ENCODE measurements at places on chromosomes 1 and 21.

DNA sequence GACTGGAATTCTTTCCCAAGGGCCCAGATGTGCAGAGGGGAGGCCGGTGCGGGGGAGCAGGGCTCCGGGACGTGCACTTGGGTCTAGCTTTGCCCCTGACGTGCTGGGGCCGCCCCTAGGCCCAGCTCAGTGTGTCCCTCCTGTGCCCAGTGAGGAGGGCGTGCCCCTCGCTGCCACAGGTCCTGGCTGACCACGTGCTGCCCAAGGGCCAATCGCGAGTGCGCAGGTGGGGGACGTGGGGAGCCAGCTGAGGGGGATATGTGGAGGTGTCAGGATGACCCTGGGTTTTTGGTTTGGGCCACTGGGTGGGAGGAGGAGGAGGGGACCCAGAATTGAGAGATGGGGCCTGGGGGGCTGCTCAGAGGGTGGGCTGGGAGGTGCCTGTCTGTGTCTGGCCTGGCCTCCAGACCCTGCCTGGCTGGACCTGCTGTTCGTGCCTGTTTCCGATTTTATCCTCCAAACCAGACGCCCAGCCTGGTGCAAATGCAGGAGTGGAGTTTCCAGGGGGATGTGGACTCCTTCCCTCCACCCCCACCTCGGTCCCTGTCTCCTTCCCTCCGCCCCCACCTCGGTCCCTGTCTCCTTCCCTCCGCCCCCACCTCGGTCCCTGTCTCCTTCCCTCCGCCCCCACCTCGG lies 6.1 kb upstream of the RNF223 start:
- peak; percentile 26 for DNase-seq

GRCh38 chr1:197130677-197131304 lies 15.7 kb downstream of the ASPM start:
- no peak for DNase-seq

DNA sequence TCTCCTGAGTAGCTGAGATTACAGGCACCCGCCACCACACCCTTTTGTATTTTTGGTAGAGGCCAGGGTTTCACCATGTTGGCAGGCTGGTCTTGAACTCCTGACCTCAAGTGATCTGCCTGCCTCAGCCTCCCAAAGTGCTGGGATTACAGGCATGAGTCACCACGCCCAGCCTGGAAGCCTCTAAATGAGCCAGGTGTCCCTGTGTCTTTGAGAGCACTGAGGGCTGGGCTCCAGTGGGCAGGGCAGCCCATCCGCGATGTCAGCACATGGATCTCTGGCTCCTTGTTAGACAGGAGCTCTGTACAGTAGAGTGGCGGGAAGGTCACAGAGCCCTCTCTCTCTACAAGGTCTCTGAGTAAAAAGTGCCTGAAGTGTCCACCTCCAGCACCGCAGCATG lies 124.3 kb downstream of the PGBD5 start:
- no peak for DNase-seq

DNA sequence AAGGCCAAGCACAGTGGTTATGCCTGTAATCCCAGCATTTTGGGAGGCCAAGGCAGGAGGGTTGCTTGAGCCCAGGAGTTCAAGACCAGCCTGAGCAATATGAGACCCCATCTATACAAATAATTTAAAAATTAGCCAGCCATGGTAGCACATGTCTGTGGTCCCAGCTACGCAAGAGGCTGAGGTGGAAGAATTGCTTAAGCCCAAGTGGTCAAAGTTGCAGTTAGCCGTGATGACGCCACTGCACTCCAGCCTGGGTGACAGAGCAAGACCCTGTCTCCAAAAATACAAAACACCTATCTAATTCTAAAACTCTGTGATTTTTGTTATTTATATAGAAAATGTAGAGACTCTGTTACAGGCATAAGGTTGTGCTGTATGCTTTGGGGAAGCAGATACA lies 44.2 kb upstream of the ZYG11A start:
- DNase-seq, result no peak

- DNase-seq, result no peak
Observed at GRCh38 chr1:209266590-209267205, 316.8 kb upstream of the CAMK1G start.

GRCh38 chr1:241837901-241838300 lies 10.1 kb upstream of the EXO1 start:
- DNase-seq, result no peak

GRCh38 chr1:227035316-227035715 lies 95.2 kb downstream of the COQ8A start:
- no peak for DNase-seq

- DNase-seq, result no peak
Observed at GRCh38 chr1:43348343-43348808, 10.4 kb upstream of the CDC20 start.

GRCh38 chr21:41168391-41169257 lies 664 bp downstream of the BACE2 start:
- no peak for DNase-seq

- DNase-seq, result no peak
Observed at GRCh38 chr21:31909153-31910073, 36.6 kb downstream of the HUNK start.

GRCh38 chr1:90176530-90176929 lies 181.6 kb downstream of the ZNF326 start:
- DNase-seq, result no peak

- DNase-seq, result no peak
Observed at GRCh38 chr21:45698493-45699184, 55.1 kb downstream of the PCBP3 start.

- no peak for DNase-seq
Observed at GRCh38 chr1:79235301-79236002, 228.9 kb upstream of the ADGRL4 start.

DNA sequence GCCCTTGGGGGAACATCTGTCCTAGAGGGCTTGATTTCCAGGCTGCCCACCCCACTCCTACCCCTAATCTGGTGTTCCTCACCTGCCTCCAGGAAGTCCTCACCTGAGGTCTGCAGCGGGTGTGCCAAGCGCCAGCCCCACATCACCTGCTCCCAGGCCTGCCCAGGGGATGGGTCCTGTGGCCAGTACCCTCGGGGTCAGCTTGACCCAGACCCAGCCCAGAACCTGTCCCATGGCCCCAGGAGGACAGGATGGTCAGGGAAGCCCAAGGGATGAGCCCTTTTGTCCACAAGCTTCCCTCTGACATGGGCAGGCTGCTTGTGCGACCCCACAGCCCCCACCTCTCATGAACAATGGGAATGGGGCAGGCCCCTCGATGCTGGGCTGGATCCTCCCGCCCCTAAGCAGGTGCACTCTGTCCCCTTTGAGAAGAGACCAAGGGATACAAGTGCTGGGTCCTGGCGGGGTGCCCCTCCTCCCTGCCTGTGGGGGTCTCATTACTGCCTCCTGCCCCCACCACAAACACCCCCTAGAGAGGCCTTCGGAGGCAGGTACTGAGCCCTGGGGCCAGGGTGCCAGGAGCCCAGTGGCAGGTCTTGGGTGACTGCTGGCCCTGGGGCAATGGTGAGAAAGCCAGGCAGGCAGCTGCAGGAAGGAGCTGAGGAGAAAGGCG lies 3.2 kb downstream of the MIB2 start:
- DNase-seq, result no peak

Data from activated CD8-positive, alpha-beta memory T cell treated with anti-CD3 and anti-CD28 coated beads, Interleukin-2, amount 50 U/mL, for 4 hours (primary cell).